Activated naive CD4-positive, alpha-beta T cell treated with anti-CD3 and anti-CD28 coated beads, Interleukin-2, amount 10 ng/mL, durations not matched to agents 5 hours and 36 hours (primary cell): ENCODE measurements at places on chromosomes 3 and 15. TPM values are rescaled to one million over a fixed set of nuclear protein-coding genes. Genes with fewer than 3 reads are reported as not detected.

Gene SOX2
- total RNA-seq = not detected

Gene ESYT3
- total RNA-seq = 0.22 TPM

Gene PYGO1
- total RNA-seq = not detected

Gene UNC45A
- 67.9 TPM for total RNA-seq

Gene ITGA11
- total RNA-seq = 1.2 TPM

Gene SNTN
- total RNA-seq = not detected

Gene MYO5C
- total RNA-seq = 1.5 TPM

Gene CFAP20DC
- 1.2 TPM for total RNA-seq

Gene ZPLD1
- total RNA-seq = not detected

Gene CEP19
- total RNA-seq = 5.2 TPM

Gene STAB1
- not detected for total RNA-seq

Gene CFAP91
- not detected for total RNA-seq

Gene ST6GAL1
- 153 TPM for total RNA-seq

Gene NANOGP8
- not detected for total RNA-seq

Gene PLSCR4
- not detected for total RNA-seq

Gene ISLR
- not detected for total RNA-seq

Gene GOLGA8G
- total RNA-seq = not detected

Gene SPTBN5
- total RNA-seq = 2.3 TPM

Gene IMPG2
- total RNA-seq = 0.45 TPM

Gene KIF15
- total RNA-seq = 45.9 TPM

Gene EFHB
- total RNA-seq = not detected

Gene IQCF5
- not detected for total RNA-seq

Gene FOXB1
- 0.86 TPM for total RNA-seq

Gene FILIP1L
- total RNA-seq = 0.34 TPM

Gene DNASE1L3
- not detected for total RNA-seq

Gene PLSCR5
- total RNA-seq = not detected

Gene SPINK8
- total RNA-seq = not detected

Gene ZNF385D
- total RNA-seq = not detected

Gene CCRL2
- 5.6 TPM for total RNA-seq

Gene SLC12A1
- total RNA-seq = not detected

Gene MKRN2OS
- not detected for total RNA-seq
